Keratinocyte (primary cell): ENCODE measurements at places on chromosomes 13 and 19.

DNA sequence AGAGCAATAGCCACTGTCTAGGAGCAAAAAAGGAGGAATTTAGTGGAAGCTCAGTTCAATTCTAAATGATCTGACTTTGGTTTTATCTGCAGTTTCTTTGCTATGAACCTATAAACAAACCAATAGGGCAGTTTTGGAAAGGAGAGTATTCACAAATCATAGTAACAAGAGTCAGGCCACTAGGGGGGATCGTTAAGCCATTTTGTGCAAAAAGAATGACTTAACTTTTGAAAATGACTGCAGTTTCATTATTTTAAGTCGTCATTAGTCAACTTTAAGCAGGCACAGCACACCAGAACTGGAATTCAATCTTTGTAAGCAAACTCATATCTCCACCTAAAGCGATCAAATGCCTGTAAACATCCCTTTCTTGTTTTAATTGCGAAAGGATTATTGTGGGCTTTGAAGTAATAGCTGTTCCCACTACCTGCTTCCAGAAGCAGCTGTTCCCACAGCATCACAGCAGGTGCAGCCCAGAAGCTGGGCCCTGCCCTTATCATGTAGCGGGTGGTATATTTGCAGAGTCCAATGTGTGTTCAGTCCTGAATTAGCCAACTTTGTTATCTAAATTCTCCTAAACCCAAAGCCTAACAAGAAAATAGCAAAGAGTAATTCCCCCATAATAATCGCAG lies 51.5 kb downstream of the SOX21 start:
- no peak for DNase-seq

- no peak for DNase-seq
These were observed 22.8 kb downstream of the KLF12 start for GRCh38 chr13:74111399-74111798.

- DNase-seq: no peak
These were observed 7.3 kb upstream of the MEDAG start for GRCh38 chr13:30898678-30899241.

DNA sequence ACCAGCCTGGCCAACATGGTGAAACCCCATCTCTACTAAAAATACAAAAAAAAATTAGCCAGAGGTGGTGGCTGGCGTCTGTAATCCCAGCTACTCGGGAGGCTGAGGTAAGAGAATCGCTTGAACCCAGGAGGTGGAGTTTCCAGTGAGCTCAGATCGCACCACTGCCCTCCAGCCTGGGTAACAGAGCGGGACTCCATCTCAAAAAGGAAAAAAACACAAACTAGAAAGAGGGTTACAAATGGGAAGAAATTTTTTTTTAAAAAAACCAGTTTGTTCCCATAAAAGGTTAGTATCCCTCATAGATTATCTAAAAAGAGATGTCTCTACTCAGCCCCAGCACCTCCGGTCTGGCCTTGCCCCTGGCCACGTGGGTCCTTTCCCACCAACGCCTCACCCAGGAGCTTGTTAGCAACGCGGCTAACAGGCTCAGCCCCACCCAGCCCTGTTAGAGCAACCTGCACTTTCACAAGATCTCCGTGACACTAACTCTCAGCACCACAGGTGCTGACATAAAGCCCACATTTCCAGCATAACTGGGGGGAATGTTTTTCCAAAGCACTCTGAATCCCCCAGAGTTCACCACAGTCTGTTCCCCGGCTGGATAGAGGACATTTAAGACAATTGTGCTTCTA lies 4.3 kb downstream of the DMKN start:
- no peak for DNase-seq

GRCh38 chr13:30493658-30494381 lies 28.1 kb upstream of the HMGB1 start:
- no peak for DNase-seq

DNA sequence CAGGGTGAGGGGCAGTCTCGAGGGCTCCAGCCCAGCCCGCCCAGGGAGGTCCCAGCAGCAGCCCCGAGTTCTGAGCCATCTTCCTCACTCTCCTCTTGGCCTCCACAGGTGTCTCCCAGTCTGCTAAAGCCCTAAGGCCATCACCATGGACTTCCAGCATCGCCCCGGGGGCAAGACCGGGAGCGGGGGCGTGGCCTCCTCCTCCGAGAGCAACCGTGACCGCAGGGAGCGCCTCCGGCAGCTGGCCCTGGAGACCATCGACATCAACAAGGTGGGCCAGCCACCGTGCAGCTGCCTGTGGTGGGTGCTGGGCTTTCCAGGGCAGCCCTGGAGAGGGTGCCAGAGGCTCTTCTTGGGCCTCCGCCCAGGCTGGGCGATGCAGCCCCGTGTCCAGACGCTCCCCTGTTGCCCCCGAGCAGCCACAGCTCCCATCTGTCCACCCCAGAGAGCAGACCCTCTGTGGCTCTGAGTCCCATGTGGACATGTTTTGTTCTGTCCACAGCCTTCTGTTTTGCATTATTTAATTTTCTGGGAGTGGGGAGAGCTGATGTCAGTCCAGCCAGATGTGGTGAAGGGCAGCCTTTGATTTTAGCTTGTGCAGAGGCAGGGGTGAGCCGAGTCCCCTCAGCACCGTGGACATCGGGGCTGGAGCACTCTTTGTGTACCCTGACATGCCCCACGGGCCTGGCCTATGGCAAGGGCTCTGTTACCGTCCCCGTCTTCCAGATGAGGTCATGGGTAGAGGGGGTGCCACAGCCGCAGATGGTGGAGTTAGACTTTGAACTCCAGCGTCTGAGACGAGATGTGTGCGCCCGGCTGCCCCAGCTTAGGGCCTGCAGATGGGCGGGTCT lies 5.6 kb upstream of the AMH start:
- DNase-seq: no peak

DNA sequence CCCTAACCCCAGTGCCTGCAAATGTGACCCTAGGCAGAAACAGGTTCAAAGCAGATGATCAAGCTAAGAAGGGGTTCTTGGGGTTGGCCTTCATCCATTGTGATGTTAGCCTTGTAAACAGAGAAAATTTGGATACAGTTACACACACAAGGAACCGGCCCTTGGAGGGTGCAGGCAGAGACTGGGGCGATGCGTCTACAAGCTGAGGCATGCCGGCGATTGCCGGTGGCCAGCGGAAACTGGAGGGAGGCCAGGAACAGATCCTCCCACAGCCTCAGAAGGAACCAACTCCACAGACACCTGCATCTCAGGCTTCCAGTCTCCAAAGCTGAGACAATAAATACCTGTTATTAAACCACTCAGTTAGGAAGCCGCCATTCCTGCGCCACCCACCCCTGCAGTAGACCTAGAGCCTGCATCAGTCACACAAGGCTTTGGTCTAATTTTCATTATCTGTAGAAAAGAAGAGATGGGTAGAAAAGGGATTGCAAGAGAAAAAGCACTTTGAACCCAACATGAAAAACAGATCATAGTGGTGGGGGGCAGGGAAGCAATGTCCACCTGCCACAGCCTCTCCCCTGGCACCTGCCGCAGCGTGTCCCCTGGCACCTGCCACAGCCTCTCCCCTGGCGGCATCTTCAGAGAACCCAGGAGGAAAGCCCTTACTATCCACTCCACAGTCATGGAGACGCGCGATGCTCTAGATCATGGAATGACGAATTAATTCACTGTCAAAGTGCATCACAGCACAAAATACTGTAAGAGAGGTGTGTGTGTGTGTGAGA lies 119.7 kb upstream of the SOX1 start:
- no peak for DNase-seq

- no peak for DNase-seq
These were observed 67.7 kb downstream of the DCT start for GRCh38 chr13:94411747-94412146.

DNA sequence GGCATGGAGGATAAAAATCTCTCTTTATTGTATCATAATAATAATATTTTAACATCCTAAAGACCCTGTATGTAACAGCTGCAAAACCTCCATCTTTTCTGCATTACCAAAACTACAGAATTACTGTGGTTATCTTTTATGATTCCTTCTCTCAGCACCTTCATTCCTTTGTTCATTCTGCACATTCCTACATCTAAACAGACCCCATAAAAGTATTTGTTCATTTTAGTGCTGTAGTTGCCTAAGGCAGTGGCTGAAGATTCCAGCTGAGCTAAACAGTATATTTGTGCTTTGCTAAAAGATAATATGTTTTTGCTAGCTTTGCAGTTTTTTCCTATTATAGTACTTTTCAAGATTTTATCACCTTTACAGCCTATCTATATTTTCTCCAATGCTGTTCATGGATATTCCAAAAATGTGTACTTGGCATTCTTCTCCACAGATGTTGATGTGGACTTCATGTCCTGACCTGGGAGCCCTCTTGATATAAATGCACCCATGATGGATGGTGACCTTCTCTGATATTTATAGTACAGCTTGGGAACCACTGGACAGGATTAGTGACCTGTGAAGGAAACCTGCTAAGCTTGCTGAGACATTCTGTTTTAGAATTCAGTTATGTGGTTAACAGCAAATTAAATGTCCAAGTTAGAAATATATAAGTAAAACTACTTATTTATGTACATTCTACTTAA lies 2832.9 kb upstream of the PCDH20 start:
- no peak for DNase-seq

DNA sequence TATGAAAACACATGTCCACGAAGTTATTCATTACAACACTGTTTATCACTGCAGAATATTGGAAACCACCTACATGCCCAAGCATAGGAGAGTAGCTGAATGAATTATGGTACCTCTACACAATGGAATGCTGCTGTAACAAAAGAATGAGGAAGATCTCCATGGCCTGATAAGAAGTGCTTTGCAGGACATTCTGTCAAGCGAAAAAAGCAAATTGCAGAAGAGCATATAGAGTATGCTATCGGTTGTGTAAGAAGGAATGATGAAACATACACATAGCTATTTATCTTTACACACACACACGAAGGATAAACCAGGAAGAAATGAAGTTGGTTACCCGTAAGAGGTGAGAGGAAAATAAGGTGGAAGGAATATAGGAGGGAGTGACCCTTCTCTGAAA lies 37.5 kb upstream of the CEACAM20 start:
- DNase-seq: no peak

- no peak for DNase-seq
These were observed 20.2 kb upstream of the CEACAM6 start for GRCh38 chr19:41735071-41735600.

- DNase-seq: no peak
These were observed 24.1 kb upstream of the WDR18 start for GRCh38 chr19:960020-960419.

DNA sequence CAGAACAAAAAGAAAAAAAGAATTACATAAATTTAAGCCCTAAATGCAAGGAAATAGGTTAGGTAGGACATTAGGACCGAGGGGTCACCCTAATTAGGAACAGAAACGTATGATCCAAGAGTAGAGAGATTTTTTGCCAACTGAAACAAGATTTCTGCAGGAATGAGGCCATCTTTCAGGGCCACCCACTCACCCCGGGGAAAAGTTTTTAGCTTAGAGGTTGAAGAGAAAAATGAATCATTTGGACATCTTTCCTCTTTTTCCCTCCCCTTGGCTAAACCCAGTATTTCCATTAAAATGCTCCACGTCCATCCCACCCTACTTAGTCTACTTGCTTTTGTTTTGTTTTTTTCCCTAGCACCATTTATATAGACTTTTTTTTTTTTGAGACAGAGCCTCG lies 10.6 kb upstream of the PNMA8A start:
- no peak for DNase-seq

DNA sequence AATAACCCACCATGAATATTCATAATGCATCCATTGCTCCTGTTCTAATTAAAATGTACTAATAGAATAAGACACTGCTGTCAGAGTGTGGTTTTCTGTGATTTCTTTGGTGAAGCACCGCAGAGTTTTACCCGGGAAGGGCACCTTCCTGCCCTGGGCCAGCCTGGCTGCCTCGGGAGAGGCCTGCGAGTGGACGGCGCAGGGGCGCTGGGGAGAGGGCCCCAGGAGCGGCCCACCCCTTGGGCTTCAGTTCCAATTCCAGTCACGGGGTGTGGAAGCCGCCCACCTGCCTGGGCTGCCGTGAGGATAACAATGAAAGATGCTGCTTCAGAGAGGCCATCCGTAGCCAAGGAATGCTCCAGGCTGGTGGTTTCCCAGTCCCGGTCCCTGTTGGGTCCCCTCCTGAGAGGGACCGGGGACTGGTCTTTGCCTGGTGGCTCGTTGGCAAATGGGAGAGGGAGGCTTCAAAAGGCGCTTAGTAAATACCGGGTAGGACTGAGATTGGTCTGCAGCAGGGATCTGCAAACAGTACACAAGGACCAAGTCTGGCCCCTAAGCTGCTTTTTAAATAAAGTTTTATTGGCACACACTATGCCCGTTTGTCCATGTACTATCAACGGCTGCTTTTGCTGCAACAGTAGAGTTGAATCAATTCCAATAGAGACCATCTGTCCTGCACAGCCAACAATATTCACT lies 18.0 kb downstream of the TCF3 start:
- no peak for DNase-seq

DNA sequence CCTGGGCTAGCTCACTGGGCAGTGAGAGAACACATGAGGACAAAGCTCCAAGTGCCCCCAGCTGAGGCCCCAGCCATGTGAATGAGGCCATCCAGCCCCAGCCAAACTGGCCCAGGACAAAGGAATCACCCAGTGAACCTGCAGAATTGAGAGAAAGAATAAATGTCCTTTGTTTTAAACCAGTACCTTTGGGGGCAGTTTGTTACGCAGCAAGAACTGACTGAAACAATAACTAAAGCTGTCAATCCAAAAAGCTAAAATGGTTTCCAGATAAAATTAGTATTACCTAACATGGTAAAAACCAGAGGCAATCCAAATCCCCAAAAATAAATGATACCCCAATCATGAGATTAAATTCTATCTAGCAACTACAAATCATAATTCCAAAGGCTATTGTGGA lies 69.6 kb downstream of the ZNF557 start:
- no peak for DNase-seq

DNA sequence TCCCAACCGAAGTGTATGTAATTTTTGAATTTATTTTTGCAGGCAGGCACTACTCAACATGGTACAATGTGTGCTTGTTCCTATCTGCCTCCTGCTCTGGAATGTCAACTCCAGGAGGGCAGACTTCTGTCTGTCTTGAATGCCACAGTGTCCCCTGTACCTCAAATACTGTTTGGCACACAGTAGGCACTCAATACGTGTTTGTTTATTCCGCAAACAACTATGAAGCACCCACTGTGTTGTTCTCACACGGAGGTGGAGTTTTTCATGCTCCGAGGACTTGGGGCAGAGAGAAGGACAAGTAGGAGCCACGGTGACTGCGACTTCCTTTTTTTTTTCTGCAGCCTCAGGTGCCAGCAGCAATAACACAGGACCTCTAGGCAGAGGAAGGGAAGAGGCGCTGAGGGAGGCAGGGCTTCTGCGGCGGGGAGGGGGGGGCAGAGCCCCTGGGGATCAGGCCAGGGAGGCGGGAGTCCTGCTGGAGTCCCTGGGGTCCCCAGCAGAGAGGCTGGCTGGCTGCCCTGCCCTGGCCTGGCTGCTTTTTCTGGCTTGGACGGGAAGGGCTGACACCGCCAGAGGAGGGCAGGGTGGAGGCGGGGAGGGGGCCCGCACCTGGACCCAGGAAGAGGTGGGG lies 29.3 kb upstream of the TNFAIP8L1 start:
- DNase-seq: no peak

DNA sequence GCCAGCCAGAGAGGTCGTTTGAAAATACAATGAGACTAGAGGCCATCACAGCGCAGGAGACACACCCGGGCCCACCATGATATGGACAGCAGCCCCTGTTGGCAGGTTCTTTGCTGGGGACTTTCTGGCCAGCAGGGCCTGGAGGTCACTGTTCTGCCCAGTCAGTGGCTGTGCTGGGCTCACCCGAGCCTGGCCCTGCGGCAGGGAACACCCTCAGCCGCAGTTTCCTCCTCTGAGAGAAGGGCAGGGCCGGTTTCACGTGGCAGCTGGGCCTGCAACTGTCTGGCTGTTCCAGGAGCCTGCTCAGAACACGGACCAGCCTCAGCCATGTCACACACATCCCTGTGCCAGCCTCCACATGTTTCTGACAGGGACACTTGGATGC lies 39.4 kb downstream of the ADPRHL1 start:
- no peak for DNase-seq

- no peak for DNase-seq
These were observed 18.8 kb downstream of the MTRF1 start for GRCh38 chr13:41244556-41244955.
